ENCODE measurements at places on chromosomes 5 and 9.

- no peak for DNase-seq
These were observed 154.2 kb downstream of the DOCK2 start for GRCh38 chr5:169791251-169791650.

DNA sequence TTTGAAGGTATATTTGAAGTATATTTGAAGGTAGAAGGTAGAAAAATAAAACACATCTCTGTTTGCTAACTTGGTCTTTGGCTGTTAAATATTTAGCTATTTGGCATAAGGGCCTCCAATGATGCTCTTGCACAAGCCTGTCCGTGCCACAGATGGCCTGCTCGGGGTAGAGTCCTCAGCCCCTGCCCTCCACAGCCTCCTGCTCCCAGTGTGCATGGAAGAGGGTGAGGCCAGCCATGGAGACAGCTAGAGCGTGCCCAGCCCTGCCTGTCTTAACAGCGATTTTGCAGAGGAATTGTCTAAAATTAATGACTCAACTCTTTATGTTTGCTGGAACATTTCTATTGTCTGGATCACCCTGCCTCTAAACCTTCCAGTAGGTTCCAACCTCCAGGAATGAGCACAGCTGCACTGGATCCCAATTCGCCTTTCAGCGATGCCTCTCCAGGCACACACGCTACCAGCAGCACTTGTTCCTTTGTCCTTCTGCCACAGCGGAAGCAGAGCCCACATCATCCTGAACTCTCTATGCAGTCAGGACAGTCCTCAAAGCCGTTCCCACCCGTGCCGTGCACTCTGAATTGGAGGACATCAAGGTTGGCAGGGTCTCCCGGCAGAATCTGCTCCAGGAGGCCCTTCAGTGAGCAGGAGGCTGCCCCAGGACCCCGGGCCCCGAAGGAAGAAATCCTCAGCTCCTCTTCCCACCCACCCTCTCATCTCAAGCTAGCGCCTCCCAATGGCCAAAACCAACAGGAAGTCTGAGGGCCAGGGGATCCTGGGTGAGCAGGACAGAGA lies 254.0 kb upstream of the IRX1 start:
- no peak for DNase-seq

DNA sequence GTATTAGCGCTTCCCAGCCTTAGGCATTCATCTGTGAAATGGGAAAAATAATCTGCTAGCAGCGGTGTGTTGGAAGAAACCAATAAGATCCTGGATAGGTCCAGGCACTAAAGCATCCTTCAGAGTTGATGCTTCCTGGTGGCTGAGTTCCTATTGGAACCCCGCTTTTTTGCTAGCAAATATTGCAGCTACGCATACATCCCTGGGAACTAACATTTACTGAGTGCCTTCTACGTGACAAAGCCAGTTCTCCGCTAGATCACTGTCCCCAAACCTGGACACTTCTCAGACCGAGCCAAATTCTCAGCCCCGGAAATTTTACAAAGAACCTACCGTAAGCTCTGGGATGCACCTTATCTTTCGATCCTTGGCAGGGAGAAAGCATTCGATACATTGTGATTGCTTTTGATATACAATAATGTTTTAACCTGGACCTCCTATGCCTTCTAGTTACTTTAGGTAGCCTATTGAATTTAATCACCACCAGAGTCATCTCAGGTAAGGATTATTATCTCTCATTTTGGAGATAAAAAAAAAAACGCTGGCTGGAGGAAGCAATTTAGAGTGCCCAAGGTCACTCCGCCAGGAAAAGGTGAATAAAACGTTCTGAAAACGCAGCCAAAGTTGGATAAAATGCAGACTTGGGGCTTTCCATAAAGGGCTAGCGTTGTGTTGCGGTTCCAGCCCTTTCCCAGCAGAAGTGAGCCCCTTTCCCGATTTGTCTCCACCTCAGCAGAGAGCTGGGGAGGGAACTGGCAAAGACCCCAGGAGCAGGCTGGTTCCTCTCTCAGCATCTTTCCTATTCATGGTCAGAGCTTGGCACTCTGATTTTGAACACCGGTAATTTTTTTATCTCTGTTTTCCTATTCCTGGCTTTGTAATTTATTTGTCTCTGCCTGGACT lies 2.6 kb upstream of the MSX2 start:
- no peak for DNase-seq

GRCh38 chr5:61334868-61335615 lies 3.0 kb downstream of the ZSWIM6 start:
- no peak for DNase-seq

- DNase-seq, result peak; percentile 77
These were observed 296.8 kb downstream of the PARP8 start for GRCh38 chr5:50962934-50963872.

GRCh38 chr9:95085861-95086563 lies 231.5 kb downstream of the FANCC start:
- no peak for DNase-seq
